Activated CD4-positive, alpha-beta T cell treated with anti-CD3 and anti-CD28 coated beads for 4 hours (primary cell): ENCODE measurements at places on chromosomes 4 and X.

DNA sequence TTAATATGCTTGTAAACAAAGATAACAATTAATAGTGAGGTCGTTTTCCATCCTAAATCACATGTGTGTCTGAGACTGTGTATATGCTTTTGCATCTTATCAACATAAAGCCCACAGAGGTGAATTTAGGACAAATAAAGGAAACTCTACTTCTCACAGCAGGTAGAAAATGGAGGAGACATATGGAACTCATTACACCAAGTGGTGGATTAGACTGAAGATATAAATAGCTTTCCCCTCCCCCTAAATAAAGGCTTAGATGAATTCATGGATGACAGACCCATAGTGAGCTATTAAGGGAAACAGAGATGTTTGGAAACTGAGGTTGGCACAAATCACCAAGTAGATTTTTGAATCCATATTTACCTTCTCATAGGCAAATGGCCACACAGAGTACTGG, 79.7 kb downstream of the GRIA3 start:
- DNase-seq: no peak

DNA sequence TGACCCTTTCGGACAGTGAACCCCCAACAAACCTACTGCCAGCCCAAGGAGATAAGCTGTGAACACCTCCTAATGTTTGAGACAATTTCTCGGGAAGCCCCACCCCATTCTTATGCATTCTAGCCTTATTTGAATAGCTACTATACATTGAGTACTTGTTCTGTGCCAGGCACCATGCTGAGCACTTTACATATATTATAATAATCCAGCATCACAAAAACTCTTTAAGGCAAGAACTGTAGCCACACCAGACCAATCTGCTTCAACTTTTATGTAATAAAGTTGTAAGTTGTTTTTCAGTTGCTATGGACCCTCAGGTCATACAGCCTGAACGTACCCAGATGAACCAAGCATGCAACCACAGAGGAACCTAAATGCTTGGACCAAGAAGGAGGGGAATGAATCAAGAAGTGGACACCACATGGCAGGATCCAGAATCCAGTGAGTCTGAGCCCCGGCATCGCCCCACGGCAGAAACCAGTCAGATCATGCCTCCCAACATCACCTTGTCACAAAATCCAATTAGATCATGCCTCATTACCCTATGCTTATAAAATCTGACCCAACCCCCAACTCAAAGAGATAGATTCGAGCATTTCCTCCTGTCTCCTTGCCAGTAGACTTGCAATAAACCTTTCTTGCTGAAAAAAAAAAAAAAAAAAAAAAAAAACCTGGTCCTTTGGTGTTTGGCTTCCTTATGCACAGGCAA, 225.0 kb downstream of the QDPR start:
- no peak for DNase-seq

DNA sequence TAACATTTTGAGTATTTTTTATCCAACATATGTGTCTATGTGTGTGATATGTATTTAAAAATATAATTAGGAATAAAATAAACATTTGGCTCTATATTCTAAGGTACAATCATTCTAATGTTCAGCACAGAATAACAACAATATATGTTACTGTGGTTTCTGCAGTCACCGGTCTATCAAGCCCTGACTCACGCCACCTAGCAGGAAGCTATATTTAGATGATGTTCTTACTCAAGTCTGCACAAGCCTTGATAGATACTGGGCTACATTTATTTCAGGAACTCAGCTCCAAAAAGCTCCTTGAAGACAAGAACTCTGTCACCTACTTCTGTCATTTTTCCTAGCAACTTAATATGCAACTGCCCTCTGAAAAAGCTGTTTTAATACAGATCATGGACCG, 152.0 kb upstream of the FTHL17 start:
- DNase-seq: no peak

DNA sequence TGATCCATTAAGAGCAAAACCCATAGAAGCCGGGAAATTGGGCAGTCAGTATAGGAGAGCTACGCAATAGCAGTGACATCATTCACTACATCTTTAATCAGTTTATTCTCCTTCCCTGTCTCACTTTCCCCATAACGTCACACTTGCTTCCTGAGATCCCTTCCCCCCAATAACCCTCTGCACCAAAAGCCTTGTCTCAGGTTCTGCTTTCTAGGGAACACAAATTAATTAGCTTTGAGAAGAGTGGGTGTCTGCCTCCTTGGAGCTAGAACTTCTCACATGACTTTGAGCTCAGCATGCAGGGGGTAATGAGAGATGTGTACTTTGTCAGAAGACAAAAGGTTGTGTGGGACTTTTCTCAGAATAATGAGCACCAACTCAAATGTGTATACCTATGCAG, 128.3 kb upstream of the MAOA start:
- no peak for DNase-seq

- no peak for DNase-seq
These were observed 29.0 kb downstream of the UTP14A start for GRCh38 chrX:129934952-129935351.

DNA sequence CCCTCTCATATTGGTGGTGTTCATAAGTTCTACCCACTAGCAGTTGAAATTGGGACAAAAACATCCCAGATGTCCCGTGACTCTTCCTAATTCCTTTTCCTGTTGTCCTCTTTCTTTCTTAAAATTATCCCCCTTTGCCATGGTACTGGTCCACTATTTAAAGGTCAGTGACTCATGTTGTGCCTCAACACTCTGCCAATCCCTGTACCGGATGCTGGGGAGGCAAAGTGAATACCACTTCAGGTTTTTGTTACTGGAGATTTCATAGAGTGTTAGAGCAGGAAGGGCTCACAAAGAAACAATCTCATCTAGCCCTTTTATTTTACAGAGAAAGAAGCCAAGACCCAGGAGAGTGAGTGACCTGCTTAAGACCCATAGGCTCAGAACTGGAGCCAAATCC, 24.6 kb downstream of the SEPTIN11 start:
- no peak for DNase-seq

GRCh38 chr4:8703401-8703696, 110.8 kb downstream of the CPZ start:
- no peak for DNase-seq

DNA sequence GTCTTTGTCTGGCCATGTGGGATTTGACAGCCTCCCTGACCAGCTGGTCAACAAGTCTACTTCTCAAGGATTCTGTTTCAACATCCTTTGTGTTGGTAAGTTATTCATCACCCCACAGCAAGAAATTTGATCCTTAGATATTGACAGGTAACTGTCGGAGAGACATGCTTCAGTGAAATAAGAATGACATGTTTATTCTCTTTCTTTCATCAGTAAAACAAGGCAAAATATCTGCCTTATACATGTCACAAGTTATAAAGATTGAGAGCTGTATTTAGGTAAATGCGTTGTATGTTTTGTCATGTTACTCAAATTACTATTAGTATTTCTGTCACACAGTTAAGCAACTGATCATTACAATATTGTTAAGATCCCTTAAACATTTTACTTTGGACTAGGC, 46.9 kb downstream of the SEPTIN11 start:
- no peak for DNase-seq

- DNase-seq: no peak
These were observed 211.7 kb downstream of the FAT4 start for GRCh38 chr4:125526420-125526819.

GRCh38 chrX:25853002-25853479, 285.1 kb upstream of the MAGEB18 start:
- no peak for DNase-seq

GRCh38 chr4:11675051-11675800, 246.5 kb upstream of the HS3ST1 start:
- DNase-seq: no peak

- DNase-seq: peak; percentile 36
These were observed 26.1 kb upstream of the PRDM8 start for GRCh38 chr4:80171251-80171650.
